ENCODE measurements at places on chromosomes 3 and 15. TPM values are rescaled to one million over a fixed set of nuclear protein-coding genes. Genes with fewer than 3 reads are reported as not detected.

The ISLR gene
- 46.8 TPM for total RNA-seq

The ASB14 gene
- 0.10 TPM for total RNA-seq

The CSPG4 gene
- 42.2 TPM for total RNA-seq

DNA sequence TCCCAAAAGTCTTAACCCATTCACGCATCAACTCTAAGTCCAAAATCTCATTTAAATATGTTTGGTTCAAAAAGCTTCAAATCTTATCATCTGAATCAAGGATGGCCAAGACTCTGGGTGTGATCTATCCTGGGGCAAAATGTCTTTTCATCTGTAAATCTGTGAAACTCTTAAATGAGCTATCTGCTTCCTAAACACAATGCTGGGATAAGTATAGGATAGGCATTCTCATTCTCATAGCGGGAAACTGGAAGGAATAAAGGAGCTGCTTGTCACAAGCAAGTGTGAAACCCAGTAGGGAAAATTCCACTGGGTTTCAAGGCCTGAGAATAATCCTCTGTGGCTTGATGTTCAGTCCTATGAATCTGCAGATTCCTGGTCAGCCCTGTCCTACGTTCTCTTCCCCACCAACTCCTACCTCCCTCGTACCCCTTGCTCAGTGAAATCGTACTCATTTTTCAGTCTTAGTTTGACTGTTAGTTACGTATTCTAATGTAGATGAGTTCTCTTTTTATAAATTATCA is 156.7 kb downstream of the EPHA3 start:
- DNase-seq, result no peak

DNA sequence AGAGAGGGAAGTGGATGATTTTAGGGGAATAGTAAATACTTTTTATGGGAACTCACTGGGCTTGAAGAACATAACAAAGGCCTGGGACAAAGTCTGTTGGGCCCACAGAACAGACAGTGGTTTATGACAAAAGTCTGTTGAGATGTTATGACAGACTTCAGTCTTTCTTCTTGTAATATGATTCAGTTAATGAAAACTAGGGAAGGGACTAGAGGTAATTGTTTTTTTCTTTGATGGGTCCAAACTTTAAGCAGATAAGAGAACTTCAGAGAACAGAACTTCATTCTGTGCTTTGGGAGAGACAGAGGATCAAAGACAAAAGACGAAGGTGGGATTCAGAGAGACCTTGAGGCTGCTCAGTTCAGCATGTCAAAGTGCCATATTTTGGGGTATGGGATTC is 9.3 kb downstream of the CRYBG3 start:
- no peak for DNase-seq

DNA sequence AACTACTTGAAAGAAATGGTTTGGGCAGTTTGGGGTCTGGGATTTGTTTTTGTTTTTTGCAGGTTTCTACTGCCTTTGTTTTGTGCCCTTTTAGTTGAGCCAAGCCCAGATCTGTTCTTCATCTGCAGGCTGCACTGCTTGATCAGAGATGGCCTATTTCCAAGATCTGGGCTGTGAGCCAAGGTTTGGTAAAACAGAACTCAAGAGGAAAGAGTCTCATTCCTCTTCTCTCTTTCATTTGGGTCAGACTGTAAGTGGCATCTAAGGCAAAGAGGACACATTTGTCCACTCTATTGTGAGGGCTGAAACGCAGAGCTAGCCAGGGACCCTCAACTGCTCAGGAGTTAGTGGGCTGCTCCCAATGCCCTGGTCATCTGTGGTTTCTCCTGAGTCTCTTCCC is 104.4 kb upstream of the UBE3A start:
- peak; percentile 47 for DNase-seq

DNA sequence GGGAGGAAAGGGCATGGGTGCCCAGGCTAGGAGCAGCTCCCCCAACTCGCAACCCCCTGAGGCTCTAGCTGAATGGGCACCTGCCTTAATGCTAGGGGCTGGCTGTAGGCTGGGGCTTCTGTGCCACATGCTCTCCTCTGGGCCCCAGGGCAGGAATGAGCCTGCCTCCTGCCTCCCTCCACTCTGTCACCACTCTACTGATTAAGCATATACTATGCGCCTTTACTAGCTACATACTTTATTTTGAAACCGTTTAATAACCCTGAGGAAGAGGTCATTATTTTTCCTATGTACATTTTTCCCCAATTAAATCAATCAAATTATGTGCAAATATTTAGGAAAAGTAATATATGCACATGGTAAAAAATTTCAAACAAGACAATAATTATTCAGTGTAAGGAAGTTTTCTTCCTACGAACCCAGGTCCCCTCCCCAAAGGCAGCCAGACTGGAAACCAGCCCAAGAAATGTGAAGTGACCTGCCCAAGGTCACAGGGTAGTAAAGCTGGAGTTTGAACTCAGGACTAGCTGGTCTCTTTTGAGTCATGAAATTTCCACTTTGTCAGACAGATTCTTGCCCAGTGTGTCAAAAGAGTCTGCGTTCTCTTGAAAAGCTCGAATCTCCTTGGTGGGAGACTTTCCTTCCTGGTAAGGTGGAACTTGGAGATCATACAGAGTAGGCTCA is 122.5 kb downstream of the DNAJB8 start:
- DNase-seq, result no peak

DNA sequence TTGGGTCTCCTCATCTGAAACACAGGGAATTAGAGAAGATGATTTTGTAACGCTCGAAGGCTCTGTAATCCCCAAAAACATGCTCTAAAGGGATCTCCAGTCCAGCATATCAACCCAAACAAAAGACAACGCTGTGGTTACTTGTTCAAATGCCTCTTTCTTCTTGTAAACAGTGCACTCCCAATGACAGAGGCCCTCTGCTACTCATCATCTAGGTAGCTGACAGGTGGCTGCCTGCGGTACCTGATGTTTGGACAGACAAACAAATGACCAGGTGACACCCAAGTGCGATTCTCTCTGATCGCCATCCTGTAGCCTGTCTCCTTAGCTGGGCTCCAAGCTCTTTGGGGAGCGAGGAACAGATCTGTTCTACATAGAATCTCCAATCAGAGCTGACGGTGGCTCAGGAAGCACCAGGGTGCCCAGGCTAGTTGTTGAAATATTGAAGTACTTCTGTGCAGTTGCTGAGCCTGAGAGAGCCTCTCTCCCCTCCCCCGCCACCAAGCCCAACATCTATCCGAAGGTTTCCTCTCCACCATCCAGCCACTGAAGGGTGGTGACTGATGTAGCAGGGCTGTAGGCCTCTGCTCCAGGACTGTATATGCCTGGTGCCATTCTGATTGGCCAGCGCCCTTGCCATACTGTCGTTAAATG is 238.7 kb downstream of the XXYLT1 start:
- no peak for DNase-seq

DNA sequence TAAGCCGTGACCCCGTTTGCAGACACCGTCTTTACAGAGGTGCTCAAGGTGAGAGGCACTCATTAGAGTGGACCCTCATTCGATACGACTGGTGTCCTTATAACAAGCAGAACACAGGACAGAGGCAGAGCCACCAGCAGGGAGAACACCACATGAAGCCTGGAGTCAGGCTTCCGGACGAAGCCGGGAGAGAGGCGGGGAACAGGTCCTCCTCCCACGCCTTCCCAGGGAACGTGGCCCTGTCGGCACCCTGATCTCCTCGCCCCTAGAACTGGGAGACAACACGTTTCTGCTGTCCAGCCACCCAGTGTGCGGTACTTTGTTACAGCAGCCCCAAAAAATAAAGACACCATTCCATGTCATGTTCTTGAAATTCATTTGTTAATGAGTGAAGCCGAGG is 33.6 kb downstream of the ZDHHC19 start:
- DNase-seq, result no peak

All from skin of body (tissue), 3 donors.